ENCODE measurements at places on chromosomes 2 and 18.
A peak's percentile ranks its signal among the peaks of the same experiment; 100 is the strongest.

- DNase-seq, result no peak
These were observed 1.6 kb downstream of the EHD3 start for GRCh38 chr2:31235504-31235902.

- peak; percentile 55 for DNase-seq
These were observed 141.5 kb downstream of the SPHKAP start for GRCh38 chr2:228039752-228040534.

DNA sequence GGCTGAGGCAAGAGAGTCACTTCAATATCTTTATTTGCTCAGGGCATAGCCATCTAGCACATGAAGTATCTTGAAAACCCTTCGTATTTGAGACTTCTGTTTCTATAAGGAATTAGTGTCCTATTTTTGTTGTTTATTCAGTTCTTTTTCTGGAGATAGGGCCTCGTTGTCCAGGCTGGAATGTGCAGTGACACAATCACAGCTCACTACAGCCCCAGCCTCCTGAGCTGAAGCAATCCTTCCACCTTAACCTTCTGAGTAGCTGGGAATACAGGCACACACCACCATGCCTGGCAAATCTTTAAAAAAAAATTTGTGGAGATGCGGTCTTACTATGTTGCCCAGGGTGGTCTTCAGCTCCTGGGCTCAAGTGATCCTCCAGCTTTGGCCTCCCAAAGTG is 50.6 kb downstream of the PSMD14 start:
- DNase-seq, result no peak

- no peak for DNase-seq
These were observed 52.2 kb downstream of the TMX3 start for GRCh38 chr18:68662754-68663153.

DNA sequence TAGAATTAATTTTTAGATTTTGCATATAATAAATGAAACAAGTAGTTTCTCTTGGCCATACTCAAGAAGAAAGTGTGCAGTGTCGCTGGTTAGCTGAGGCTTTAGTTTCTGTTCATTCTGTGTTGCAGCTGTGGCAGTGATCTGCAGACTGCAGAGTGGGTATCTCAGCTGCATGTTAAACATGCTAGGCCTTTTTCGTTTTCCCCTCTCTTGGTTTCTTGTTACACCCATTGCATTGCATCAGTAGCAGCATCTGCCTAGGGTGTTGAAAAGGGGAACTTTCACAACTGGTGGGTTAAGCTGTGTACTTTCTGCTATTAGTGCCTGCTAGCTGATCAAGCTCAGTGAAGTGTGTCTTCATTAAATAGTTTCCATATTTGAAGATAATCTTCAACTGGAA is 51.3 kb downstream of the ACSL3 start:
- DNase-seq, result no peak

- DNase-seq, result no peak
These were observed 775.4 kb upstream of the ID2 start for GRCh38 chr2:7906431-7906830.

GRCh38 chr2:194464964-194465638 is 1191.9 kb upstream of the SLC39A10 start:
- DNase-seq, result no peak

DNA sequence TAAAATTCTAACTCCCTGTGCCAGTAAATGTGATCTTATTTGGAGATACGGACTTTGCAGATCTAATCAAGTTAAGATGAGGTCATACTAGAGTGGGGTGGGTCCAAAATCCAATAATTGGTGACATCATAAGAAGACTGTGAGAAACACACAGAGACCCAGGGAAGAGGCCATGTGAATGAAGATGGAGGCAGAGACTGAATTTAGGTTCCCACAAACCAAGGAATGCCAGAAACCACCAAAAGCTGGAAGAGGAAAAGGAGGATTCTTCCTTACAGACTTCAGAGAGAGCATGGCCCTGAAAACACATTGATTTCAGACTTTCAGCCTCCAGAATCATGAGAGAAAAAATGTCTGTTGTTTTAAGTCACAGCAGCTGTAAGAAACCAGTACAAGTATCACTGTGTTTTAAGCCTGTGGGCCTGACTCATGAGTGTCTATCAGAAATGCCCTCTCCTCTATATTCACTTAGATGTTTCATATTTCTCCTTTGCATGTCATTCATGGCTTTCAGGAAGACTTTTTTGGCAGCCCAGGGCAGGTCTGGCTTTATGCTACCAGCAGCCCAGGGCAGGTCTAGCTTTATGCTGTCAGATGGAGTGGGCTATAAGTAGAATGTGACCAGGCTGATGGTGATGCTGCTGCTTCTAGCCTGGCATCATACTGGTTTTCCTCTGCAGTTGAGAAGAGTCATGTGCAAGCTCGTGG is 100.0 kb downstream of the SPOPL start:
- peak; percentile 40 for DNase-seq

DNA sequence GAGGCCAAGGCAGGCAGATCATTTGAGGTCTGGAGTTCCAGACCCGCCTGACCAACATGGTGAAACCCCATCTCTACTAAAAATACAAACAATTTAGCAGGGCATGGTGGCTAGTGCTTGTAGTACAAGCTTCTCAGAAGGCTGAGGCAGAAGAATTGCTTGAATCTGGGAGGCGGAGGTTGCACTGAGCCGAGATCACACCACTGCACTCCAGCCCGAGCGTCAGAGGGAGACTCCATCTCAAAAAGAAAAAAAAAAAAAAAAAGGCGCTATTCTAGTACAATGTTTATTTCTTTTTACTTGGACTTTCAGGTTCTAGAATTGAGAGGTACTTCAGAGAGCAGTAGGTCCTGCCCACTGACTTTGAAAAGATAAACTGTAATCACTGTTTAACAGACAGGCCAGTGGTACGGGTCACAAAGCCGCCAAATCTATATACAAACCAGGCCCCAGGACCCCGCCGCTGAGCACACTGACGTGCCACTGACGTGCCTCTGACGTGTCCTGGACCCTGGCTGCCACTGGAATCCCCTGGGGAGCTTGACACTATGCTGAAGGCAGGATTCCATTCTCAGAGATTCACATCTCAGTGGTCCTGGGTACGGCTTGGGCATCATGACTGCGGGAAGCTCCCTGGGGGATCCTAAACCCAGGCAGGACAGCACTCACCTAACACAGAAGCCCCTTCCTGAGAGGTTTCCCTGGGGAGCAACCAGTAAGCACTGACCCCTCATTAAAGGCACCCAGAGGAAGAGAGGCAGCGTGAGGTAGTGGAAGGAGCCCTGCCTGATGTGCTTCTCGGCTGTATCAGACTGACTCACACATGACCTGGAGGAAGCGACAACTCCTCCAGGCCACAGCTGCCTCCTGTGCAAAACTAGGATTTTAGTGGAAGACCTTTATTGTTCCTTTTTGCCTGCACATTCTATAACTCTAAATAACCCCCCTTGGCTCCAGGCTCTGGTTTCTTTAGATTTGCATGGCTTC is 197.8 kb upstream of the MEIS1 start:
- no peak for DNase-seq

DNA sequence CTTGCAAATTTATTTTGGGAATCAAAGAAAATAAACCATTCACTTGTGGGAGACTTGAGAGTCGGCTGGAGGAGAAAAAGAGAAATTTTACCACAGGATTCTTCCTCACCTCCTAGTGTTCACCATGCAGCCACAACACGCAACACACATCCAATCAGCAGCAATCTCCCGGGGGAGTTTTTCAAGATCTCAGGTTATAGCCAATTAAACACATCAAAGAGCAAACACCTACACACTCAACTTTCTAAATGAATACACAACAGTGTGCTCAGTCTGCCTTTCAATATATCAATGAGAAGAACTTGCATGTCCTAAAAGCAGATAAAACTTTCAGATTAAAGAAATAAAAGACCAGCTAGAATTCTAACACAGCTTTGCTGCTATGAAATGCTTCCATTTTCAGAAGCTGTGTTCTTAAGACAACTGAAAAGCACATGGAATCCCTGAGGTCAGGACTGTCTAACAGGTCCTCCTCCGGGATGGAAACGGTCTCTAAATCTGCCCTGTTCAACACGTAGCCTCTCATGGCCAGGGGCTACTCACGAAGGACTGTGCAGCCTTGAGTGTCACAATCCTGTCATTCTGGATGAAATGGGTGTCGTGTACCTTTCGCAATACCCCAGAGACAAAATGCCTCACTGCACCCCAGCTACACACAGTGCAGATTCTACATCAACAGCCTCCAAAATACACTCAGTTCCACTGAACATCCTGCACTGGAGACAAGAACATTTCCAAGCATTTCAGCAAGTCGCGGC is 84.2 kb downstream of the ZNF516 start:
- DNase-seq, result no peak

- DNase-seq, result peak; percentile 95
These were observed 118.8 kb downstream of the MGAT5 start for GRCh38 chr2:134372611-134373131.

All from NCI-H1694 treated with DMSO at 0.1 percent for 48 hours (cell line).